ENCODE measurements at places on chromosomes 1 and 21. TPM values are rescaled to one million over a fixed set of nuclear protein-coding genes. Genes with fewer than 3 reads are reported as not detected.

Gene EIF3I
- 121 TPM for total RNA-seq

Gene ADAMTS4
- total RNA-seq: 1.1 TPM

Gene SLAMF1
- 15.5 TPM for total RNA-seq

Gene DAB1
- total RNA-seq: 0.34 TPM

Gene GPATCH2
- total RNA-seq: 16.5 TPM

Gene FCRLB
- 1.2 TPM for total RNA-seq

Gene OPRD1
- total RNA-seq: not detected

Gene DNM3
- total RNA-seq: 10.2 TPM

Gene GJA9
- total RNA-seq: not detected

Gene SELENBP1
- total RNA-seq: 90.3 TPM

Gene SLC9C2
- total RNA-seq: 0.83 TPM

Gene DOCK7
- total RNA-seq: 25.2 TPM

Gene TMED5
- 54.6 TPM for total RNA-seq

Data from spleen (tissue), 13 donors.